NCI-H187 (cell line): ENCODE measurements at places on chromosomes 5 and 9.

GRCh38 chr5:176822793-176823481, 12.6 kb downstream of the UNC5A start:
- no peak for DNase-seq

- DNase-seq, result no peak
Observed at GRCh38 chr9:18353473-18353872, 120.5 kb upstream of the ADAMTSL1 start.

DNA sequence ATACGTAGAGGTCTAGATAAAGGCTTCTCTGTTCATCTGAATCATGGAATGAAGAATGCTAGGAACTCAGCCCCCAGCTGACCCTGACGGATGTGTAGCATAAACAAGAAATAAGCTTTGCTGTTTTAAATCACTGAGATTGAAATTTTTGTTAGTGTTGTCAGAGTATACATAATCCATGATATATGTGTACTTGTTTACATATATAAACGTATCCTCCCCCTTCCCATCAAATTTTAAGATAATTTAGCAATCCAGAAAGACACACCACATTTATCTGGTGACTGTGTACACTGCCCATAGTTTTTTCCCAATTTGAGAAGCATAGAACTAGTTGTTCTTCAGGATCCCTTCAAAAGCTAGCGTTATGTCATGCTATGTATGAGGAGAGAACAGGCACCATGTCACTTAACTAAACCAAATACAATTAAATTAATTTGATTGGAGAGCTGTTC, 80.8 kb upstream of the OSMR start:
- no peak for DNase-seq

GRCh38 chr5:66346869-66347268, 202.8 kb downstream of the SREK1 start:
- no peak for DNase-seq

GRCh38 chr5:8949908-8950307, 596.0 kb downstream of the SEMA5A start:
- no peak for DNase-seq

DNA sequence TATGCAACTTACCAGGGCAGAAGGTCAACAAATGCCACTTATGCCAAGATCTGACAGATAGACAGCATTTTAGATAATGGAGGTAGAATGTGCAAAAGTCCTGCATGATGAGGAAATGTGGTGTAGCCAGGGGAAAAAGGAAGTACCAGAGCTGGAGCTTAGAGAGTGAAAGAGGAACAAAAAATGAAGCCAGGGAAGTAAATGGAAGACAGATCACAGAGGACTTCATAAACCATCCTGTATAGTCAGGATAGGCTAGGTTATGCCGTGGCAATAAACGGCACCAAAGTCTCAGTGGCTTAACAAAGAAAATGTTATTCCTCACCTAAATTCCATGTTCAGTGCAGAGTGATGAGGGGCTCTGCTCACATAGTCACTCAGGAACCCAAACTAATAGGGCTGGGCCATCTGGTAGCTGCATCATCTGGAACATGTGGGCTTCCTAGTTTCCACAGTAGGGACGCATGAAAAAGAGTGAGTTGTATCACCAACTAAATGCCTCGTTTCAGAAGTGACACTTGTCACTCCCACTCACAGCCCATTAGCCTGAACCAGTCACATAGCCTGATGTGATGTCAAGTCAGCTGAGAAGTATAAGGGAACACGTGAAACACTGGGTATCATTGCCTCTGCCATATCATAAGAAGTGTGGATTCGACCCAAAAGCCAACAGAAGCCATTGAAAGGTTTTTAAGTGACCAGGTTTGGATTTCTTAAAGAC, 70.3 kb downstream of the SH3RF2 start:
- DNase-seq, result no peak
